Right lung (tissue), 10 donors: ENCODE measurements at places on chromosomes 3 and 15.

DNA sequence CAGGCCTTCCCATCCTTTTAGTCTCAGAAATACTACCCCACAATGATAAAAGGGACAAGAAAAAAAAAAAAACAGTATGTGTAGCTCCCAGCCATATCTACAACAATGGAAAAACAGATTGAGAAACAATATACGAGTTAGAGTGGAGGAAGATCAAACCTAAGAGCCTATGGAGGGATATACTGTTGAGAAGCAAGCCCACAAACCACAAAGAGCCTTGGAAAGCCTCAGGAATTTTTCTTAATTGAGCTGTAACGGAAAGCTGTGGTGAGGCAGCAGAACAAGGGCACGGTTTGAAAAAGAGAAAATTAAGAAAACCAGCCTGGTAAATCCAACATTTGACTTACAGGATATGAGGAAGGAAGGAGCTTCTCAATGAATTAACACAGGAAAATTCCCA, 21.4 kb downstream of the KPNA1 start:
- no peak for DNase-seq

GRCh38 chr15:98289747-98290146, 329.2 kb downstream of the ARRDC4 start:
- no peak for DNase-seq

GRCh38 chr15:41949401-41950126, 22.8 kb downstream of the EHD4 start:
- no peak for DNase-seq

GRCh38 chr3:12656193-12656592, 7.7 kb downstream of the RAF1 start:
- no peak for DNase-seq

- DNase-seq: no peak
These were observed 365.7 kb downstream of the GABRG3 start for GRCh38 chr15:27336676-27337075.

- no peak for DNase-seq
These were observed 31.7 kb upstream of the UTS2B start for GRCh38 chr3:191362037-191362436.

DNA sequence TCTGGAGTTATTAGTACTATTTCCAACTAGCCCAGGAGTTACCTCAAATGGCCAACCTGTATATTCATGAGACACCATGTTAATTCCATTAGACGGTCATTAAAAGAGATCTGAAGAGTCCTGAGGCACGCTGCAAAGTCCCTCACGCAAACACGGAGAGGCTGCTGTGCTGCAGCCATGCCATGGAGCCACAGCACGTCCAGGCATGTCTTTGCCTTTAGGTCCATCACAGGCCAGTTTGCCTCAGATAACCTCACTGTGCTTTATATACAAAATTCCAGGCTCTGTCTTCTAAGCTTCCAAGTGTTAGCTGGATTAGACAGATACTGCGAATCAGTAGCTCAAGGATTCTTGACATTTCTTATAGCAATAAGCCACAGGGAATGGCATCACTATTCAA, 9.8 kb upstream of the PLAAT1 start:
- DNase-seq: no peak

GRCh38 chr3:52299247-52299878, 11.7 kb downstream of the GLYCTK start:
- no peak for DNase-seq

GRCh38 chr3:108342837-108343486, 46.6 kb downstream of the HHLA2 start:
- DNase-seq: no peak

DNA sequence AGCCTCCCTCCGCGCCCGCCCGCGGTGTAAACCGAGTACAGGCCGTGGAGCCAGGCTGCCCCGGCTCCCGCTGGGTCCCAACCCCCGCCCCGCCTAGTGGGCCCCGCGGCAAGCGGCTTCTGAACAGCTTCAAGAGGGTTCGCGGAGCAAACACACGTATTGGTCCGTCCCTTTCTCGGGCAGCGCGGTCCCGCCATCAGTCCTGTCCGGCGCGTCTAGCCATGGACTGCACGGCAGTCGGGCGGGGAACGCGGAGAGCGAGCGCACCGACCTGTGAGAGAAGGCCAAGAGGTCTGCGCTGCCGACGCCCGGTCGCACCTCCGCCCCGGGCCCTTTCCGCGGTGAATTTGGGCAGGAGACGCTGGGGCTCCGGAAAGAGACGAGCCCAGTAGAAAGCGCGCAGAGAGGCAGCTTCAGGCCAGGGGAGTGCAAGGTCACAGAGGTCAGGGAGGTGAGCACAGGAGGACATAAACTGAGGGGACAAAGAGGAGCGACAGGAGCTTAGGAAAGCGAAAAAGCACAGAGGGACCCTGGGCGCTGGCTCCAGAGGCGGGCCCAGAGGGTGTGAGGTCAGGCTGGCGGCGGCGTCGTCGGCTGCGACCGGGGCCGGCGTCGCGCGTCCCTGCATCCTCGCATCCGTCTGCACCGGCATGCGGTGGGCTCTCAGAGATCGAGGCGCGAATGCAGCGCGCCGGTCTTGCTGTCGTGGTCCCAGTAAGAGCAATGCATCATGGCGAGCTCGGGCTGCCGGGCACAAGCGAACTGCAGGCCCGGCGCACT, 1.8 kb downstream of the FOXL2 start:
- no peak for DNase-seq

DNA sequence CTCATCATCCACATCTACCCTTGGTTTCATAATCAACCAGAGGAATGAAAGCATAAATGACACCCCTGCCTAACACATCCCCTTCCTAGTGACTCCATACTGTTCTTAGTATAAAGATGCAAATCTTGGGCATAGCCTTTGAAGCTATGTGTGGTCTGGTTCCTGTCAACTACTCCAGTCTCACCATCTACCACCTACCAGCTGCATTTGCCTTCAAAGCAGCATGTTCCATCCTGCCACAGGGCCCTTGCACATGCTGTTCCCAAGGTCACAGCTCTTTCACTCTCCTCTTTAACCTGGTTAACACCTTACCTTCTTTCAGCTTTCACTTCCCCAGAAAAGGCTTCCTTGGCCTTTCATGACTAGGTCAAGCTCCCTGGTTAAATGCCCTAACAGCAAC, 62.3 kb upstream of the ARHGEF3 start:
- DNase-seq: no peak

DNA sequence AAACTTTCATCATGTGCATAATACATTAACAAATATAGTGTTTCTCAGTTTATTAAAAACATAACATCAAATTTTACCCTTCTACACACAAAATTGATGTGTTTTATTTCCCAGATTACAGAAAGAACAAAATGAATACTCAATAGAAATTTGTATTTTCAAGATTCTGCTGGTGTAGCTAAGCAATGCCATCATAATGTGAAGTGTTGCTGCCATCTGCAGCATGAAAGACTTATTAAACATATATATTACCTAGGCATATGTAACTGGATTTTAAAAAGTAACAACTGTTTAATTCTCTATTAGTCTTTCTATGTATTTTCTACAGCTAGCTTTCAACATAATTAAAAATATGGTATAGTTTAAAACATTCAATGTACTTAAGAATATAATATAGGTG, 27.5 kb downstream of the PLSCR5 start:
- DNase-seq: peak; percentile 38

DNA sequence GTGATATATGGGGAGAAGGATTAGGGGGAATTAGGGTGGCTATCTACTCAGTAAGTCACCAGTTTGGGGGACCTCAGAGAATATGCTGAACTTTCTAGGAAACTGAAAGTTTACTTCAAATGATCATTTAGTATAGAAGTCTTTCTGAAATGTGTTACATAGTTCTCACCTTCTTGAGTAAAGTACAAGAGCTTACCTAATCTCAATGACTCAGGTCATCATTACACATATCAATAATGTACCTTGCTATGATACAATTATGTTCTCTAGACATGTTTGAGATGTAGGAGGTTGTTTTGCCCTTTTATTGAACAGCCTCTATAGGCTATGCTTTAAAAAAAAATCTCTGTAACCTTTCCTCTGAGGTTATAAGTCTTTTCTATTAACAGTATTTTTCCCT, 50.7 kb downstream of the TMEM41A start:
- no peak for DNase-seq

GRCh38 chr3:27357665-27358258, 11.4 kb downstream of the NEK10 start:
- no peak for DNase-seq

DNA sequence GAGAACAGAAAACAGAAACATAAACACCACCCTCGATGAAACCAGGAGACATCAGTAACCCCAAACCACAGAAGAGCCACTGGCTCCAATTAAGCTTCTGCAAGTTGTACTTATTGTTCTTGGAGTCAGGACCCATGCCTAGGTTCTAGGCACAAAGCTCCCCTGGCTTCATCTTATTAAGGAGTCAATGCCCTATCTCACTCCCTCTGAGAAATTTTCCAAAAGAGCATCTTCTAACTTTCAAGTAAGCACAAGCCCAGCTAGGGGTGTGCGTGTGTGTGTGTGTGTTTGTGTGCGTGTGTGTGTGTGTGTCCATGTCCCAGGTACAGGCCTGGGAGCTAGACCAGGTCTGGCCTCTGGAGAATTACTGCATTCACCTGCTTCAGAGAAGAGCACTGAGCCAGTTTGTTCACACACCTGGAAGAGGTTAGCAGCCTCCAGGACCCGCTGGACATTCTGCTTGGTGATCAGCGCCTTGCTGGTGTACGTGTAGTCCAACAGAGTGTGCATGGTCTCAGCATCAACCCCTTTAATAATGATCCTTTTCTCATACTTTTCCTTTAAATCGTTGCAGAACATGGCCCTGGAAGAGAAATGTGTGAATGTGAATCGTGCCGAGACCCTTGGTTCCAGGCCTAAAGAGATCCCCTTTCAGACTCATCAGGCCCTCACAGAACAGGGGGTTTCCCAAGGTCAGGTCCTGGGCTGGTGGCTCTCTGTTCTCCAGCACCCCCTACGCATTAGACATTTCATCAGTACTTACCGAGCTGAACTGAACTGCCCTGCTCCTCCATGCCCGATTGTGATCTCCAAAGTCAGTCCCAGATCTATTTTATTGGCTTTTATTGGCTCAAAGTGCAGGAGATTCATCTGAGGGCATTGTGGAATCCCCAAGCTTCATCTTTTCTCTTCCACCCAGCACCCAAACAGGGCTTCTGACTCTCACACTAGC, 27.8 kb downstream of the KLHL6 start:
- no peak for DNase-seq

DNA sequence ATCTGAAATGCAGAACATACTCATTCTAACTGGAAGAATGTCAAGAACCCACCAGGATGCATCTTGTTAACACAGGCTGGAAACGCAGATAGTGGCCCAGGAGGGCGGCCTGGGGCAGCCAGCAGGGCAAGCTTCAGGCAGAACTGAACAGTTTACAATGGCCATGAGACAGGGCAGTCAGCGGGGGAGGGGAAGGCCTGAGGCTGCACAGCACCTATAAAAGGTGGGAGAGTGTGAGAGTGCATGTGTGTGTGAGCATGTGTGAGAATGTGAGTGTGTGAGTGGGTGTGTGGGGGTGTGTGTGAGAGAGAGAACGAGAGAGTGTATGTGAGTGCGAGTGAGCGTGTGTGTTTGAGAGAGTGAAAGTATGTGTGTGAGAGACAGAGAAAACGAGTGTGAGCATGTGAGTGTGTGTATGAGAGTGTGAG, 26.8 kb upstream of the SLCO2A1 start:
- DNase-seq: no peak

GRCh38 chr15:63442080-63442479, 60.4 kb upstream of the CA12 start:
- no peak for DNase-seq

DNA sequence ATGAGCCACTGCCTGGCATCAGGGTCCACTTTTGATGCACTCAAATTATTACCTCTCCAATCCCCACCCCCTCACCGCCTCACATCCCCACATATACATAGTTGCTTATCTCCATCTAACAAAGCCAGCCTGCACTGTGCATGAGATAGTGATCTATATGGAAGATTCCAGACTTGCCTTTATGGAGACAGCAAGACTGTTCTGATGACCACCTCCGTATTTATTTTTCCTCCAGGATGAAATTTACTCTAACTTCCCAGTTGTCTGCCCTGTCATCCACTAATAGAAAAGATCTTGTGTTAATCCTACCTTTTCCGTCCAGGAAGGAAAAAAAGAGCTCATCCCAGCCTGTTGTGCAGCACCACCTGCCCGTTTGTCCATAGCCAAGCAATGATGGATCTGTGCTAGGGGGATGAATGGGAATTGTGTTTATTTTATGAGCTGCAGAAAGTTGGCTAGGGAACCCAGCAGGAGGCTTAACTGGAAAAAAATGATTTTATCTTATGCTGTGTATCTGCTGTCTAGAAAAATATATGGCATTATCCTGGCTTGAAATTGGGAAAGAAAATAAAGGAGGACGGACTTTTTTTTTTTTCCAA, 114.5 kb downstream of the CD47 start:
- no peak for DNase-seq

- no peak for DNase-seq
These were observed 352 bp upstream of the TMF1 start for GRCh38 chr3:69052472-69052898.
